ENCODE measurements at places on chromosomes 2 and 18.

- peak; percentile 59 for DNase-seq
Observed at GRCh38 chr2:231711677-231712450, 3.5 kb downstream of the PTMA start.

DNA sequence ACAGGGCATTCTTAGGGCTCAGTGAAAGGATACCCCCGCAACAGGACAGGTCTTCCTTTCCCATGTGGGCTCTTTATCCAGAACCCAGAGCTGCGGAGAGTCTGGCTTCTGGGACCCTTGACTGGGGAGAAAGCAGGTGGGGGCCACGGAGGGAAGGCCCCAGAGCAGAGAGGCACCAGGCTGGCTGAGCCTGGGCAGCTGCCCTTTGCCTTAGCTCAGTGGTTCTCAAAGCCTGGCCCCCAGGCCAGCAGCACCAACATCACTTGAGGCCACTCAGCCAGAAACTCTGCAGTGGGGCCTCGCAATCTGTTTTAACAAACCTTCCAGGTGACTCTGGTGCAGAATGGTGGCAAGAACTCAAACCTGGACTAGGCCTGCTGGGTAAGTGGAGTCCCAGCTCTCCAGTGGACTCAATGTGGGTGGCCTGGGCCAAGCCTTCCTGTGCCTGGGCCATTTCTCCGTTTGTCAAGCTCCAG lies 1.6 kb upstream of the TMEM37 start:
- no peak for DNase-seq

DNA sequence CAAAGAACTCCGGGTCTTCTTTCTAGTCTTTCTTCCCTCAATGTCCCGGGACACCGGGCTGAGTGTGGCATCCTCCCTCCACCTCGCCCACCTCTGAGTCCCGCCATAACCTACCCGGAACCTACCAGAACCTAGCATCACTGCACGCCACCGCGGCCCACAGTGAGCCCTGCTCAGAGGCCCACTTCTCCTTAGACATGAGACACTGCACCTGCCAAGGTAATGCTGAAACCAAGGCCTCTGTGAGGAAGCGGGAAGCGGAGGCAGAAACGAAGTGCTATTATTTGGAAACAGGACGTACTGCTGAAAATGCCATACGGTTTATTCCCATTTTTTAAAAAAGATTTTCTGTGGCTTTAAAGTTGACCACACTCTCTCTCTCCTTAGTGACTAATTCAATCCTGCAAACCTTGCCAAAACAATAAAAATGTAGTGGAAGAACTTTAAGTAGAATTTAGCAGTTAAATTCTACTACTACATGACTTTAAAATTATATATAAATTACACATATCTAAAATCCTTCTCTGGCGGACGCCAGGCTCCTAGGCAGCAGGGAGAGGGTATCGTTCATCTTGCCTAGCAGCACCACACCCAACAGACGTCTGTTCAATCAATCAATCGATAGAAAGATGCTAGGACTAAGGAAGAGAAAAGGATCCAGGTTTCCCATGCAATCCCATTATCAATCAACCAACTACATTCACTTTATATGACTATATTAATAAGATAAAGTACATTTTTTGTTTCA lies 82.0 kb downstream of the ZNF516 start:
- DNase-seq, result no peak

GRCh38 chr2:101829429-101829828 lies 131.9 kb downstream of the MAP4K4 start:
- DNase-seq, result no peak

DNA sequence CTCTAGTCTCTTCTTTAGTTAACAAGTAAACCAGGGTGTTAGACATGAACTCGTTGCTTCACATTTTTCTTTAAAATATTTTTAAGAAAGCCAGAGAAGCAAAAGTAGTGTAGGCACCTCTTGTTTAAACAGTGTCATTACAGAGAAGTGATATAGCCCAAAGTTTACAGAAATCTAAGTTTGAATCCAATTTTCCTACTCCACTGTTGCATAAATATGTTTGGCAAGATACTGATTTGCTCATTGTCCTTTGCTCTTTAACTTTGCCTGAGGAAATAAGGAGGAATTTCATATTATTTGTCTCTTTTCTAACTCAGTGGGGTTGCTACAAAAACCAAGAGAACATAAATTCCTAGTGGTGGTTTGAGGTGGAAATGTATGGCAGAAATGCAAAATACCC lies 81.1 kb downstream of the PAX3 start:
- DNase-seq, result no peak

DNA sequence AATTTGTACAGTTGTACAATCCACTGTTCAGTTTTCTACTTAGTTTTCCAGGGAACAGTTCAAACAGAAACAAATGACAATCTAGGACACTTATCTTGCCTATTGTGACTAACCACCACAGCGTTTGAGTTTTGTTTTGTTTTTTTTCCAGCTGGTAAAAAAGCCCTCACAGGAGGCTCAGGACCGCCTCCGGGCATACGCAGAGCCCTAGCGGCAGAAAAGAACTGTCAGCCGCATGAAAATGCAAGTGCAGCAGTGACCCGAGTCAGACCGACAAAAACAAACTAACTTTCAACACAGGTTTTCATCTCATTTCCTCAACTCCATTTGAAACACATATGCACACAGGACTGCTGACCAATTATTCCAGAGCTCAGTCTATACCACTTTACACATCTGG lies 68.6 kb downstream of the STEAP3 start:
- no peak for DNase-seq

DNA sequence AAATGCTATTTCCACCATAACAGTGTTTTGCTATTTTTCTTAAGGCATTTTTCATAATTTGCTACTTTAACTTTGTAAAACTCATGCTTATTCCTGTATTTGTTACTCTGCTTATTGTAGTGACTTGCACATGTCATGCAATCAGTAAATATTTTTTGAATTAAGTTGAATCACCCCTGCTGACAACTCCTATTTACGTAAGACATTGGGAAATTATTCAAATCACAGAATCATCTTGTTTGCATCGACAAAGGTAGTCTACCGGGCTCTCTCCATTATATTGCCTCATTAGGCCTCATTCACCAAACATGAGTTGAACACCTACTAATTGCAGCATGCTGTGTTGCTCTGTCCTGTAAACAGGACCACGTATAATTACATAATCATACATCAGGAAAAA lies 478.5 kb upstream of the ZEB2 start:
- no peak for DNase-seq

GRCh38 chr2:29051730-29052129 lies 22.6 kb downstream of the PCARE start:
- DNase-seq, result no peak

DNA sequence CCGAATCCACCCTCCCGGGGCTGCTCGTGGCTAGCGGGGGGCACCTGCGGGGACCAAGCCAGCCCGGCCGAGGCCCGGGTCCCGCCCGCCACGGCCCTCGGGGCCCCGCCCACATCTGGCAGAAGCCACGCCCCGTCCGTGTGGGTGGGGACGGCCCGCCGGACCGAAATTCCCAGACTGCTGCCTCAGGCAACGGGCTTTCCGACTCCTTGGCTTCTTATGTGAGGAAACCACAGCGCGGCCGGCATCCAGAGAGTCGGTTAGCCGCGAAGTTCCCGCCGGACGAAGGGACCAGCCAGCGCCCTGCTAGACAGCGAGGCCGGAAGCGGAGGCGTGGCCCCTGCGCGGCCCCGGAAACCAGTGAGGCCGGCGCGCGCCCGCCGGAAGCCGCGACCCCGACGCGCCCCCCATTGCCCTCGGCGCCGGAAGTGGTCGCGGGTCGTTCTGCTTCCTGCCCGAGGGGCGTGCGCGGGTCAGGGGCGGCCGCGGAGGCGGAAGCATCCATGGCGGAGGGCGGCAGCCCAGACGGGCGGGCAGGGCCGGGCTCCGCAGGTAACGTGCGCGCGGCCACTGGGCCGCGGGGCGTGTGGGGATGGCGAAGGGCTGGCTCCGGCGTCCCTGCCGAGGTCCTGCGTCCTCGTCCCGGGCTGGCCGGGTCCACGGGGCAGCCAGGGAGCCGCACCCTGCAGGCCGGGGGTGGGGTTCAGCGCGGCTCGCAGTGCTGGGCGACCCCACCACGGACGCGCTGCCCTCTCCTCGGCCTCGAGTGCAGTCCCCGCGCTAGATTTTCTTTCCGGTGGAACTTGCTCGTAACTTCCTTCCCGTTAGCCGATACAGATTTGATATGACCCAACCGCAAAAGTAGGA lies at the start of gene ASB1:
TSS of gene ASB1 (plus strand) at position 360 of the 867 bp plus-strand sequence. CDS start at position 504, 144 bp downstream.
- peak; percentile 79 for DNase-seq

DNA sequence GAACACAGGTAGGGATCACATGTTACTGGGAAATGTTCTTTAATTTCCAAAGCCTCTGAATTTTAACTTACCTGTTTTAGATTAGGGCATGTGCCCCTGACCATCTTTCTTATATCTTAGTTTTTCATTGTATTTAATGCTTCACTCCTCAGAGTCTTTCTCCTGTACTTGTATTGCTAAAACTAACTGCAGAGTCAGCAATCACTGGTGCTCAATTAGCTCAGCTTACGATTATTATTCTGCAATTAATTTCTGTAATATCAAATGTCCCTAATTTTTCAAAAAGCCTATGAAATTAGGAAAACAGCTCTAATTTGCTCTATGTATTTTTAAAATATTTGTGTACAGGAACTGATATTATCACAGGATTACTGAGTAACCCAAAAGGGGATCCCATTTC lies 693.2 kb upstream of the SLC8A1 start:
- DNase-seq, result no peak

GRCh38 chr2:118747066-118747465 lies 100.4 kb downstream of the EN1 start:
- DNase-seq, result no peak

DNA sequence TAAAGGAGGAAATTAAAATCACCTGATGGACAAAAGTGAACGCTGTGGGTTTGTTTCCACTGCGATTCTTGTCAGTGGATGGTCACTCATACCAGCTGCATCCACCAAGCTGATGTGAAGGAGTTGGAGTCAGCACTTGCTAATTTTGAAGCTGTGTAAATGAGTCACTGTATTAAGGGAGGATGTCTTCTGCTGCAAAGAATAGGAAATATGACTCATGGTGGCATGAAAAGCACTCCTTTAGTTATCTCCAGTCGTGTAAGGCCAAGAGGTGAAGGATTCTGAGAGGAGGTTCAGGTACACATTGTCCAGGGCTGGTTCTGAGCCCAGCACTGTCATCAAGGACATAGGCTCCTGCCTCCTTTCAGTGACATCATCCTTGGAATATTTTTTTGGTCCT lies 71.7 kb upstream of the SKOR2 start:
- DNase-seq, result no peak

DNA sequence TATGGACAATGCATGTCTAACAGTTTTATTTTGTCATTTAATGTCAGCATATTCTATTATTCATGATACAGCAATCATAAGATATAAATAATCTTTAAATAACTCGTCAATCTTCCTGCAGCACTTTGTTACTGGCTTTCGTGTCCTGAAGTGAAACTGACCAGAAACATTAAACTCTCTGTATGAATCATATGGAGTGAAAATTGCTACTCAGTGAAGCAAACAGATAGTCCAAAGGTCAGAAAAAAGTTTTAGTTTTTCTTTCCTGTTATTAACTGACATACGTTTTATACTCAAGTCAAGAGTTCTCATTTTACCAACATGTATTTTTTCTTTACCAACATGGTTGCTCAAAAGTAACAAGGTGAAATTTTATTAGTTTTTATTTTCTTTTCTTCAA lies 106.8 kb upstream of the GALNT5 start:
- no peak for DNase-seq

DNA sequence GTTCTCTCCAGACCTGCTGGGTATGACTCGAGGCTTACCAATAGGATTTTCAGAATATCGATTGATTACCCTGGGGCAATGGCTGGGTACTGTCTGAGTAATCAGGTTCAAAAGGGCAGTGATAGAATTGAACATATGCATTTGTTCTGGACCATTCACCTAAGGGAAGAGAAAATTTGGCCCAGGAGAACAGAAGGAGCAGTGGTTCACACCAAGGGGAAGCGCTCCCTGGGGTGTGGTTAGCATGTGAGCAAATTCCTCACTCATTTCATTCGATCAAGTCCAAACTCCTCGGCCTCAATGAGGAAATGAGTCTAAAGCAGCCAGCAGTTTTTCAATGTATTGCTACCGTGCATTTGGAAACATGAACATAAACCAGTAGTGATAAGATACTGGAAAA lies 55.6 kb downstream of the CYP26B1 start:
- DNase-seq, result no peak

- DNase-seq, result no peak
Observed at GRCh38 chr2:69683170-69683971, 39.8 kb upstream of the AAK1 start.

DNA sequence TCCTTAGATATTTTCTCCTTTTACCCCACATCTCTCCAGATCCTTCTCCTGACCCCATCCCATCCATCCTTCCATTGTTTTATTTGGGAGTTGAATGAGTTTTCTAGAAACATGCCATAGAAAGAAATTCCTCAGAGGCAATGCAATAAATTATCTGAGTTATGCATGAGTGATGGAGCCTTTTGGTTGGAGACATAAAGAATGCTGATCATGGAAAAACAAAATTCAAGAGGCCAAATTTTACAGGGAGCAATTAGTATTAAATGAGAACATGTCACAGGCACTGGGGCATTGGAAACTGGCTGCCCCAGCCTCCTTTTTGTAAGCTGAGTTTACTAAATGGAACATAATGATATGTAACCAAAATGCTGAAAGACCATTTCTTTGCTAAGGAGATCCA lies 74.2 kb upstream of the LCLAT1 start:
- DNase-seq, result no peak

GRCh38 chr2:24158131-24158530 lies 16.7 kb upstream of the FAM228A start:
- no peak for DNase-seq

DNA sequence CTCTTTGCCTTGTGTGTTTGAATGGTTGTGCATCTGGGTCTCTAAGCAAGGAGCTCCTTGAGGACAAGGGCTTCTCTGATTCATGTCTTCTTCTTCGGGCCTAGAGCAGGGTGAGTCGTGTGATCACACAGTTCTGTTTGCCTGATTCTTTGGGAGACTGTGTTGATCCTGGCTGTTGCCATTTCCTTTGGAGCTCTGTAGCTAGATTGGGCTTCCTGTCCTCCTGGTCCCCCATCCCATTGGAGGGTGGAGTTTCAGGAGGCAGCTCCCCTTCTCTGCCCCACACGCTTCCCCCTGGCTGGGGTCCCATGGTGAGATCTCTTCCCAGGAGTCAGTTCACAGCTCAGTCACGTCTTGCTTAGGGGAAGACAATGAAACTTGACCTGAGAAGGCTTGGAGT lies 92.8 kb downstream of the TRIB2 start:
- no peak for DNase-seq

- no peak for DNase-seq
Observed at GRCh38 chr18:12520442-12520992, 112.8 kb downstream of the PRELID3A start.

GRCh38 chr2:28164280-28164801 lies 228.3 kb upstream of the FOSL2 start:
- DNase-seq, result no peak

DNA sequence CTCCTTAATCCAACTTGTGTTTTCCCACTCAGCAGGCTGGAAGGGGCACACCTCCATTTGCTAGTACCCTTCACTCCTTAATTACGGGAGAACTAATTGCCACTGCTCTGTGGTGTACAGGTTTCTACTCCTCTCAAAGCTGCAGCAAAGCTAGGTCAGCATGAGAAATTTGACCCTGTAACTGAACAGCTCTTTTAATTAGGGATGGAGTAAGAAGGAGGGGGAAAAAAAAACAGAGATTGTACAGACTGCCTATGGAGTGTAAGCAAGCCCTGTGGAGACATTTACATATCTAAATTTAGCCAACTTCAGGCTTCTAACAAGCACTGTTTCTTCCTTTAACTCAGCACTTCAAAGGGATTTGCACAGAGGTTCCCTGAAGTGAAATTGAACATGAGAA lies 629.7 kb upstream of the SETBP1 start:
- no peak for DNase-seq
